ENCODE measurements at places on chromosomes 6 and 20.

GRCh38 chr6:30836431-30836866 is 47.9 kb upstream of the DDR1 start:
- DNase-seq: no peak

DNA sequence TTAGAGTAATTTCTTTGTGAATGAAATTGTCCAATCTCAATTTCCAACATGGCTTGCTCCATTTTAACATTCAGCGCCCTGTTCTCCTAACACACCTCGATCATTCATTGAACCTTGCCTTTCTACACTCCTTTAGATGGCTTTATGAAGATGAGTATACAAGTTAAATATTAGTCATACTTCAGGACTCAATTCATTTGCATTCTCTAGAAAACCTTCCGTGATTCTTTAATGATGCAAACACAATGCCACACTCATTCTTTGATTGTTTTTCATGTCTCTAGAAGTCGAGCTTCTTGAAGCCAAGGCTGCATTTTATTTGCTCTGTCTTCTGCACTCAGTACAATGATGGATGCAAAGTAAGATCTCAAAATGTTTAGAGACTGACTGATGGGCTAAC is 641.2 kb downstream of the DOK5 start:
- no peak for DNase-seq

GRCh38 chr6:28886079-28886439 is 37.7 kb downstream of the TRIM27 start:
- no peak for DNase-seq

DNA sequence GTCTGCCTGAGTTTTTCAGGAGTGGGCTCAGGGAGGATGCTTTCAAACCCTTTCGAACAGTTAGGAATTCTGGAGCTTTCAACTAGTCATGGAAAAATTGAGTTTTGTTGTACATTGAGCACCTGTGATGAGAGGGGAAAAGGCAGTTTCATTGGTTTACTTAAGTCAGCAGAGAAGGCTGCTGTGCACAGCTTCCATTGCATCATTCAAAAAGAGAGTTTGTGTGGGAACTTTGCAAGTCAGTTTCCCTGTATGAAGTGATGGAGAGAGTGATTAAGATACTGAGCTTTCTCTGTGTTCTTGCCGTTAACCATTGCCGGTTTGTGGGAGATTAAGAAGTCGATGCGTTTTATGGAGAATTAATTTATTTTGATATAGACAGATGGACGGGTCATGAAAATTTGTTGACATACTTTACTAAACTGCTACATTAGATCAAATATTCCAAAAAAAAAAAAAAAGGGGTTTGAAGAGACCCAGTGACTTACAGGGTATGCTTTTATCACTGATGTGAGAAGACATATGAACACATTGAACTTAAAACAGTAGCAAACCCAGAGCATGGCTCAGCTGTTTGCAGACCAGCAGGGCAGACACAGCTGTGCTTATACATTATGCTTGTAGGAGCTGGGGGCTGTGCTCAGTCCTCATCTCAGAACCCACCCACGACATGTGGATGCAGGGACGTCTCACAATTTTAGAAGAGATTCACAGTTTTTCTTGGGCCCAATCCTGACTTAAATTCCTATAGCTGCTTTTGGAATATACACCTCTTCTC is 234.1 kb downstream of the SOX4 start:
- no peak for DNase-seq

- no peak for DNase-seq
These were observed 29.3 kb downstream of the ADGRG6 start for GRCh38 chr6:142331075-142331551.

- DNase-seq: peak; percentile 8
These were observed 164.1 kb upstream of the SYNDIG1 start for GRCh38 chr20:24305371-24305770.

GRCh38 chr6:129473546-129473945 is 236.4 kb downstream of the ARHGAP18 start:
- no peak for DNase-seq

DNA sequence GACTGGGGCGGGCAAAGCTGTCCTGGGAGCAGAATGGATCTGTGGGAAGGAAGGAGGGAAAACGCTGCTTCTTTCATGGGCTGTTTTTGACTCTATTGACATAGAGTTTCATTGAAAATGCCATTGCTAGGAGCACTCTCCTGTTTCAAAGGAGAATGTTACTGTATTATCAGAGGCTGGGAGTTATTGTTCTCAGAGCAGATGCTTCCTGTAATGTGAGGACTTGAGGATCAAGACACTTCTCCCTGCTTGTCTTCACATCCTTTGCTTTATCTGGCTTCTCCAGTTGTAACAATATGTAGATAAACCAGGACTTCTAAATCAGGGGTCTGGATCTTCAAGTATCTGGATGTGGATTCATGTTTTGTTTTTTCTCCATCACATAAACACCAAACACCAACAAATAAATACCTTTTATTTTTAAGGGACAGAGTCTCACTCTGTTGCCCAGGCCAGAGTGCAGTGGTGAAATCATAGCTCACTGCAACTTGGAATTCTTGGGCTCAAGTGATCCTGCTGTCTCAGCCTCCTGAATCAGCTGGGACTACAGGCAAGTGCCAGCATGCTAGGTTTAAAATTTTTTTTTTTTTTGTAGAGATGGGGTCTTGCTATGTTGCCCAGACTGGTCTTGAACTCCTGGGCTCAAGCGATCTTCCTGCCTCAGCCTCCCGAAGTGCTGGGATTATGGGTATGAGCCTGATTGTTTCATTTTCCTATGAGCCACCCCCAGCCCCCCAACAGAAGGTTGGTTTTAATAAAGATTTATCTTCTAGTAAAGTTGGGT is 3.9 kb downstream of the CD109 start:
- peak; percentile 18 for DNase-seq

GRCh38 chr20:5531318-5532081 is 214.7 kb upstream of the PROKR2 start:
- DNase-seq: peak; percentile 34

- DNase-seq: no peak
These were observed 6.3 kb downstream of the SDCBP2 start for GRCh38 chr20:1322511-1323245.

- peak; percentile 60 for DNase-seq
These were observed 5.4 kb downstream of the NPBWR2 start for GRCh38 chr20:64101731-64102621.

Measured in hematopoietic multipotent progenitor cell treated with erythropoietin and hydrocortisone succinate and interleukin-3 and kit ligand, for 6 days (in vitro differentiated cells).